ENCODE measurements at places on chromosomes 4 and X. TPM values are rescaled to one million over a fixed set of nuclear protein-coding genes. Genes with fewer than 3 reads are reported as not detected.

The SMIM10 gene
- 3.2 TPM for total RNA-seq

The TLL1 gene
- total RNA-seq, result 0.20 TPM

The CDKN2AIP gene
- 11.5 TPM for total RNA-seq

The CT55 gene
- not detected for total RNA-seq

The RS1 gene
- not detected for total RNA-seq

The ATP1B4 gene
- total RNA-seq, result not detected

The FGD1 gene
- 8.7 TPM for total RNA-seq

The AMOT gene
- 0.98 TPM for total RNA-seq

The TMEM156 gene
- 7.2 TPM for total RNA-seq

The ATRX gene
- total RNA-seq, result 46.0 TPM

The SAGE1 gene
- not detected for total RNA-seq

The H2BW2 gene
- not detected for total RNA-seq

The SPANXN3 gene
- not detected for total RNA-seq

The CLDN2 gene
- not detected for total RNA-seq

The MAGEA4 gene
- total RNA-seq, result not detected

The F11 gene
- total RNA-seq, result not detected

The PAGE1 gene
- total RNA-seq, result not detected

The CT45A5 gene
- total RNA-seq, result not detected
